Pulmonary artery endothelial cell (primary cell): ENCODE measurements at places on chromosomes 16 and 17. TPM values are rescaled to one million over a fixed set of nuclear protein-coding genes. Genes with fewer than 3 reads are reported as not detected.

ITPRIPL2 gene
- total RNA-seq, result 30.0 and 40.8 TPM in 2 replicates

YPEL3 gene
- 6.1 and 12.2 TPM in 2 replicates for total RNA-seq

TMEM101 gene
- 79.5 and 101 TPM in 2 replicates for total RNA-seq

AGRP gene
- not detected in 2 replicates for total RNA-seq

FA2H gene
- total RNA-seq, result not detected in 2 replicates
